ENCODE measurements at places on chromosomes 7 and 10.

DNA sequence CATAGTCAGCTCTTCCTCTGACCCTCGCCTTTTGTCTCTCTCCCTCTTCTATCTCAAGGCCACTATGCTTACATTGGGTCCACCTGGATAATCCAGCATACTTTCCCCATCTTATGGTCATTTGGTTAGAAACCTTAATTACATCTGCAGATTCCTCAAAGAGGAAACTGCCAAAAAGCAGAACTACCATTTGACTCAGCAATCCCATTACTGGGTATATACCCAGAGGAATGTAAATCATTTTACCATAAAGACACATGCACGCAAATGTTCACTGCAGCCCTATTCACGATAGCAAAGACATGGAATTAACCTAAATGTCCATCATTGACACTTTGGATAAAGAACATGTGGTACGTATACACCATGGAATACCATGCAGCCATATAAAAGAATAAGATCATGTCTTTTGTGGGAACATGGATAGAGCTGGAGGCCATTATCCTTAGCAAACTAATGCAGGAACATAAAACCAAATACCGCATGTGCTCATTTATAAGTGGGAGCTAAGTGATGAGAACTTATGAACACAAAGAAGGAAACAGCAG is 114.8 kb upstream of the NPY start:
- no peak for DNase-seq

GRCh38 chr10:47173929-47174442 is 126.0 kb upstream of the GDF10 start:
- no peak for DNase-seq

GRCh38 chr7:3280946-3281656 is 20.0 kb upstream of the SDK1 start:
- DNase-seq = no peak

DNA sequence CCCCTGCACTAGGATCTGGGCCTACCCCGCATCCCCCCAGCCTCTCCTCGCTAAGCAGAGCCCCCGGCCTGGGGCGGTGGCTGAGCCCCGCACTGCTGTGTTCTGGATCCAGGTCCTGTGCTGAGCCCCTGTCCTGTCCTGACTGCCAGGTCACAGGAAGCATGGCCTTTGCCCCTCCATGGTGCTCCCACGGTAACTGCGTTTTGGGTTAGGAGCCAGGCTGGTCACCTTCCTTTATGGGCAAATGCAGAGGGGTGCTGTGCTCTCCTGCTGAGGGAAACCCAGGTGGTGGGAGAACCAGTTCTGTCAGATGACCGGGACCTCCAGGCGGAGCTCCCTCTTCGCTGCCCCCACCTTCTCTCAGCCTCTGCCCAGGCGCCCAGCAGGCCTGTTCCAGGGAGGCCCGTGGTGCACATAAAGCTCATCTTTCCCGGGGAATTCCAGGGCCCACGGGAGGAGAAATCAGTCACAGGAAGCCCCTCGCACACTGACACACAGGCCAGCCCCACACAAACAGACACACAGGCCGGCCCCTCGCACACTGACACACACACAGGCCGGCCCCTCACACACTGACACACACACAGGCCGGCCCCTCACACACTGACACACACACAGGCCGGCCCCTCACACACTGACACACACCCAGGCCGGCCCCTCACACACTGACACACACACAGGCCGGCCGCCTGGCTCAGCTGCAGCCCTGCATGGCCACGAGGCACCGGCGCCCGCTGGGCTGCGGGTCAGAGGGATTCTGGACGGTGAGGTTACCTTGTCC is 75.6 kb downstream of the CFAP46 start:
- DNase-seq = no peak

- DNase-seq = no peak
These were observed 12.6 kb downstream of the CPA4 start for GRCh38 chr7:130305433-130306042.

GRCh38 chr10:117112220-117112619 is 25.9 kb downstream of the VAX1 start:
- no peak for DNase-seq

DNA sequence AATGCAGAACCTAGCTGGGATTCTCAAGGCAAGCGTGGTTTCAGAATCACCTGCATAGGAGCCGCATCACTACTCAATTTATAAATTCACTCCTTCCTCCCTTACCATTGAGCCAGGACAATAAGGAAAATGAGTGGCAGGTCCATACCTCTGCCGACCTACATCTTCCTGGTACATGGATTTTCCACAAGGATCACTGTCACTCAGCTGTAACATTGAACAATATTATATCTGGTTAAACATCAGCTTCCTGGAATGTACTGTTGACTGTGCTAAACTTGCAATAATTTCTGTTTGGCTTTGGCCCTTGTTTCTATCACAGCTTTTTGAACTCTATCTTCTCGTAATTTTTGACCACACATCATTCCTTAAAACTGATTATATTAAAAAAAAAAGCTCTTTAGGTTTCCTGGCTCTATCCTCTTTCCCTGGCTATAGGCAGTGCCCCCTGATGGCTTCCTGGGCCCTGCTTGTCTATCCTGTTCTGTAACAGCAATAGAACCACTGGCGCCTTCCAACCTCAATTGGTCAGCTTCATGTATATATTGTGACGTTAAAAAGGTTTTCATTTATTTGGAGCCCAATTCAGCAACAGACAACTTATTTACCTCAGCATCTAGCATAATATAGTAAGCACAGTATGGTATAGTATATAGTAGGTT is 59.2 kb downstream of the RNLS start:
- no peak for DNase-seq

DNA sequence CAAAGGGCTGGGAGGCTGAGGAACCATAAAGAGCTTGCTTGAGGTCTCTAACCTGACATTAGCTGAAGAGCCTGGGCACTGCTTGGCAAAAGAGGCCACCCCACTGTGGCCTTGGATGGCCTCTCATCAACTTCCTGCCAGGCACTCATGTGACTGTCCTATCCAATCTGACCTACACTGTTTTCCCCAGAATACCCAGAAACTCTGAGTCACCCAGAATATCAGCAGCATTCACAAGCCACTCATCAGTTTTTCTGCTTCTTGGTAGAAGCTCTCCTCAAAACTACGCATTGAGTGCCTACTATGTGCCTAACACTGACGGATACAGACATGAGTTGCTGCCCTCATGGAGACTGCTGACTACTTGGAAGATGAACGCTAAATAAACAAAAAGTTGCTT is 4.1 kb upstream of the NT5C2 start:
- no peak for DNase-seq

DNA sequence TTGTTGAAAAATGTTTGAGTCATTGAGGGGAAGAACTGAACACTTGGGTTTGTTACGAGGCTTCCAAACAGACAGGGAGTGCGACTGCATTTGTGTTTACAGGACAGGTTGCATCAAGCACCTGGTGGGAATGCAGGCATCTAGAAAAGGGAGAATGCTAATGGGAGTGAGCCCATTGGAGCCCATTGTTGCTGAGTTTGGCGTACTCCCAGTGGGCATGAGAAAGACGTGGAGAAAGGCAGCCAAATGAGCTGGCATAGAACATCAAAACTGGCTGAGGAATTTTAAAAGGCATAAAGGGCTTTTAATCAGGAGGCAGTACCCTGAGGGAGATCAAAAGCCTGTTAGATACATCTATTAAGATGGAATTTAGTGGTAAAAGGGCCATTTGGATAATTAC is 171.6 kb upstream of the NPSR1 start:
- no peak for DNase-seq

DNA sequence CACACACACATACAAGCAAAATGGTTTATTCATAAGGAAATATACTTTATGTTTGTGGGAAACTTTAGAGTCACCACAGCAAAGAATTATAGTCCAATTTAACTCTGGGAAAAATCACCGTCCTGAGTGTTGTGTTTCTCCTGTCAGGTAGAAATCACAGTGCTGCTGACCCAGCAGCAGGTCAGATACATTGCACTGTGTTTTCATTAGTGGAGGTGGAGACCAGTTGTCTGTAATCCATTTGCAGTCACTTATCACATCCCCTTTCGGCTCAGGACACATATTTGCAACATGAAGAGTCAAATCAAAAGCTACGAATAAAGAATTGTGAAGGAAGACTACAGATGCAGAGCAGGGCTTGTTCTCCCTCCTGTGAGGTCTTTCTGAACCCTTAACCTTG is 799.6 kb downstream of the GRM8 start:
- DNase-seq = no peak

- no peak for DNase-seq
These were observed 34.2 kb upstream of the POM121L12 start for GRCh38 chr7:53001221-53001620.

DNA sequence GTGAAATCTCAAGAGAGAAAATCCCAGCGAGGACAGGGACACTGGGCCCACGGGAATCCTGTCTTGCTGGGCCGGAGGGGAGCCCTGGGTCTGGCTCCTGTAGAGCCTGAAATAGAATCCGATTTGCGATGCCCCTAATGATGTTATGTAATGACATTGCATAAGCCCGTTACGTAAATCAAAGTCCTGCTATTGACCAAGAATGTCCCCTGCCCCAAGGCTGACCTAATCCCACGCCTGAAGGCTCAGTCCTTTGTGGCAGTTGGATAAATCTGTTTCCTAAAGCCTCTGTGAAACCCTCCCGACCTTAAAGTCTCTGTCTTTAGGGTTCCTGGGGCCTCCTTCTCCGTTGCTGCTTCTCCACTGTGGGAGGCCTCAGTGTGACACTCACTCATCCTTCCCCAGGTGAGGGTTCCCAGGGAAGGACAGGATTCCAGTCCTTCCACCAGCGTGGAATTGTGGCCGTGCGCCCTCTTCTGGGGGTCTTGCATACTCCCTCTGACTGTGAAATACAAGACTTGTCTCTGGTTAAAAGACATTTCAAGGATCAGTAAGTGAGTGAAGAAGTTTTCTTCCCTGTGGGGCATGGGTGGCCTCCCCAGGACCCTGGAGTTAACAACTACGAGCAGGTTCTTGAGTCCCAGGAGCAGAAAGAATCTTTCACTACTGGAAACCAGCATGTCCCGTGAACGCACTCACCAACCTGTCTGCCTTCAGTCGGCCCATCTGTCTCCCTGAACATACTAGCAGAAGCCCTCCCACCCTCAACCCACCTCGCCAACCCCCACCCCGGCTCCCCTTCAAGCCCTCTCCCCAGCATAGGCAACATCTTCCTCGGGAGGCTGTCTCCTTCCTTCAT is 19.8 kb downstream of the ZNF467 start:
- no peak for DNase-seq

DNA sequence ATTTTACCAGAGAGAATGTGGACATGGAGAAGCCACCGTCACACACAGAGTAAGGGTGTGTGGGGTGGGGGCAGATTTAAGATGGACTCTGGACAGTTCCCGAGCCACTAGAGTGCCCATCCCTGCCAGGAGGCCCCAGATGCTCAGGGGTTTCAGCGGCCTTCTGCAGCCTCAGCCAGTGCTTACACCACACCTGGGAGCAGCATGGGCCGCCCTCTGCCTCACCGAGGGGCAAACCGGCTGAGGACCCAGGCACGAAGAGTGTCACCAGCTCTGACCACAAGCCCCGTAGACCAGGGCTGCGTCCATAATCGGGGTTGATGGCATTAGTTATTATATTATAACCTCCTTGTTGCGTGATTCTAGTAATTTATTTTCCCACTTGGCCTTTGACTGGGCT is 6.7 kb upstream of the MNX1 start:
- no peak for DNase-seq

- DNase-seq = no peak
These were observed 45.1 kb downstream of the RNLS start for GRCh38 chr10:88538048-88538447.

- DNase-seq = no peak
These were observed 74.4 kb upstream of the PRLHR start for GRCh38 chr10:118669835-118670234.

DNA sequence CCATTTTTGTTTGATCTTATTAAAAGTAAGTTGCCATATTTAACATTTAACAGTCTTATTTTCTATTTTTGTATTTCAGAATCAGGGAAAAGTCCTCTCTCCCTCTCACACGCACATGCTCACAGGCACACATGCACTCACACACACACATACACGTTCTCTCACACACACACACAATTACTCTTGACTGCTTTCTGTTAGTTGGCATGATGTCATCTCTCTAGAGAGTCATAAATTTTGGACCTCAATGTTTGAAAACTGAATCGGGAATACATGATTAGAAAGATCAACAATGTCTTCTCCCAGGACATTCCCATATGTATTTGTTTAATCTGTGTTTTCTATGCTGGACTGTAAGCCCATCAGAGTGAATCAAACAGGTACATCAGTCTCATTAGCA is 165.7 kb upstream of the AHR start:
- no peak for DNase-seq

All from GM12865 (cell line).